Tibial artery (tissue), 4 donors: ENCODE measurements at places on chromosomes 16 and 17.

- H3K4me1 ChIP-seq: peaks cover 24% of the 10 kb centered on the region
- peak; percentile 59 for DNase-seq
- no peak overlapping the region for H3K27ac ChIP-seq
- H3K4me3 ChIP-seq: no peak overlapping the region
Measured at GRCh38 chr17:80939151-80940145, 52.2 kb upstream of the CHMP6 start.

DNA sequence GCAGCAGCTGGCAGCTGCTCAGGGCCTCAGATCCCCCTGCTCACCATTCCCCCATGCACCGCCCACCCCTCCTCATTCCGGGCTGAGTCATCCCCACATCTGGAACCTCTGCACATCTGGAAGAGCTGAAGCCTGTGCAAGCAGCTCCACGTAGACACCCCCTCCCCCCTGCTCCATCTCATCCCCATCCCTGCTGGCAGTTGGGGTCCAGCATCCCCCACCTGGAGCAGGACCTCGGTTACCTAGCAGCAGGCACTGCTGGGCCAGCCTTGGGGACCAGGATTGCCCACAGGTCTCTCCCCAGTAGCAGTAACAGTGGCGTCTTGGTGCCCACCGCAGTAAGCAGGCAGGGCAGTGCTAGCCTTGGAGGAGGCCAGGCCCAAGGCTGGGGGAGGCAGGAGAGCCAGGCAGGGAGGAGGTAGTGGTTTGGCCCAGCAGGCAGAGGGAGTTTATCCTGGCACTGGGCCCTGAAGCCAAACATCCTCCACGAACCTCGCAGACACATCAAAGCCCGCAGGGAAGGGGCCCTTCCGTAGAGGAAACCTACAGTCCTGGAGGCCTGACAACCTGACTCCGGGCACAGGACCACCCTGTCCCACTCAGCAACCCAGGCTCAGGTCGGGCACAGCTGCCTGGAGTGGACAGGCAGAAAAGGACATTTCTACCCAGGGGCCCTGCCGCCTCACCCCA, 7.7 kb upstream of the TMEM92 start:
- peaks cover 20% of the 10 kb centered on the region for H3K4me1 ChIP-seq
- H3K4me3 ChIP-seq: no peak overlapping the region
- no peaks in the 10 kb centered on the region for H3K27me3 ChIP-seq
- H3K36me3 ChIP-seq: no peaks in the 10 kb centered on the region

DNA sequence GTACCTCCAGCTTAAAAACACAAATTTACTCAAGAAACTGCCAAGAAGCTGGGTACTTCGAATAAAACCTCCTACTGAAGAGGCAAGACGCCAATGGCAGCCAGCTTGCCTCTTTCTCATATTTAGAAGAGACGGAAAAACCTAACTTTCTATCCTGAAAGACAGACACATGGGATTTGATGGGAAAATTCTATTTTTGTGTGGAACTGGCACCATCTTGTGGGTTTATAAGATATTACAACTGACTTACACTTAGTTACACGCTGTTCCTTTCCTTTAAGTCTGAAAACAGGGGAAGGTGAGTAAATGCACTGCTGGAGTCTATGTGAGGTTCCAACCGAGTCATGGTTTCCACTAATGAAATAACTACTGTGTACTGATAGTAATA, 10.3 kb downstream of the ZNF18 start:
- H3K4me3 ChIP-seq: no peak overlapping the region
- no peak overlapping the region for H3K27ac ChIP-seq
- H3K4me1 ChIP-seq: no peaks in the 10 kb centered on the region
- H3K27me3 ChIP-seq: no peaks in the 10 kb centered on the region
- no peak for DNase-seq

DNA sequence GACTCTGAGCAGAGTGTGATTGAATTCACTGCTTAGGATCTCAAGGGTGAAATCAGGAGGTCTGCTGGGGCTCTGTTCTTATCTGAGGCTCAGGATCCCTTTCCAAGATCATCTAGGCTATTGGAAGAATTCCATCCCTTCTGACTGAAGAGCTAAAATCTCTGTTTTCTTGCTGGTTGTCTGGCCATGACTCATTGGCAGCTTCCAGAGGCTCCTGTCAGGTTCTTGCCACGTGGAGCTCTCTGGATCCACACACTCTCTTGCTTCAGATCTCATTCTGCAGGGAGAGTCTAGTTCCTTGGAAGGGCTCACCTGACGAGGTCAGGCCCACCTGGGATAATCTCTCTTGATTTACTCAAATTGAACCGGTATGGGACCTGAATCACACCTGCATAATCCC, 930.7 kb downstream of the CDH8 start:
- DNase-seq: no peak
- no peaks in the 10 kb centered on the region for H3K27me3 ChIP-seq
- H3K4me1 ChIP-seq: no peaks in the 10 kb centered on the region
- H3K4me3 ChIP-seq: no peak overlapping the region
